ELR (cell line): ENCODE measurements at places on chromosomes 4 and X.

DNA sequence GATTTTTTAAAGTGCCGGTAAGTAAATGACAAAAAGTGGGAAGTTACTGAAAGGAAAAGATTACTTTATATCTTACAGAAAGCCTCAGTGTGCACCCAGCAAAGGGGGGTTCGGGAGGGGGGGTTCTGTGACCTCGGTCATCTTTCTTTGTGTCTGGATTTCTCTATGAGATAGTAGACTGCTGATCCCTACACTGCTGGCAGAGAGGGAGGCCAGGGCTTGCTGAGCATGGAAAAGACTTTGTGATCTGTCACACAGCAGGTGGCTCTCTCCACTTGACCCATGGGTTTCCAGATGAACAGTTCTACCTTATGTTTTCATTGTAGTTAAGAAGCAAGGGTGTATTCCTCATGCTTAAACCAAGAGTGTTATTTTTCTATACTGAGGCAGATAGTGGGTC is 475.6 kb downstream of the PCDH10 start:
- no peak for DNase-seq

GRCh38 chr4:180564448-180564847 is 1678.8 kb upstream of the TENM3 start:
- no peak for DNase-seq

- no peak for DNase-seq
Measured at GRCh38 chrX:86197815-86198214, 49.6 kb downstream of the DACH2 start.

DNA sequence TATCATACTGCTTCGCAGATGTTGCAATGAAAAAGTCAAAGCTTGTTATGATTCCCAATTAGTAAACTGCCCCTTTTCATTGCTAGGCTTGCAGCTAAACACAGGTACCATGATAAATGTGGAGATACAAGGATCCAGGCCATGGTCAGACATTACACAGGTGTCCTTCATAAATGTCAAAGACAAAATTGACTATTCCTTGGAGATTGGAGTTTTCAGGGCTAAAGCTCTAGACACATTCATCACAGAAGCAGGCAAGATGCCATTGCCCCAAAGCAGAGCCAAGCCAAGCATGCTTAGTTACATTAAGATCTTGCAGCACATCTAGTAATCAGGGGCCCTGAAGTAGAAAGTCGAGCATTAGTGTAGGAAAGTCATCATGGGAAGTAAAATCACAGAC is 111.3 kb upstream of the INTU start:
- no peak for DNase-seq

DNA sequence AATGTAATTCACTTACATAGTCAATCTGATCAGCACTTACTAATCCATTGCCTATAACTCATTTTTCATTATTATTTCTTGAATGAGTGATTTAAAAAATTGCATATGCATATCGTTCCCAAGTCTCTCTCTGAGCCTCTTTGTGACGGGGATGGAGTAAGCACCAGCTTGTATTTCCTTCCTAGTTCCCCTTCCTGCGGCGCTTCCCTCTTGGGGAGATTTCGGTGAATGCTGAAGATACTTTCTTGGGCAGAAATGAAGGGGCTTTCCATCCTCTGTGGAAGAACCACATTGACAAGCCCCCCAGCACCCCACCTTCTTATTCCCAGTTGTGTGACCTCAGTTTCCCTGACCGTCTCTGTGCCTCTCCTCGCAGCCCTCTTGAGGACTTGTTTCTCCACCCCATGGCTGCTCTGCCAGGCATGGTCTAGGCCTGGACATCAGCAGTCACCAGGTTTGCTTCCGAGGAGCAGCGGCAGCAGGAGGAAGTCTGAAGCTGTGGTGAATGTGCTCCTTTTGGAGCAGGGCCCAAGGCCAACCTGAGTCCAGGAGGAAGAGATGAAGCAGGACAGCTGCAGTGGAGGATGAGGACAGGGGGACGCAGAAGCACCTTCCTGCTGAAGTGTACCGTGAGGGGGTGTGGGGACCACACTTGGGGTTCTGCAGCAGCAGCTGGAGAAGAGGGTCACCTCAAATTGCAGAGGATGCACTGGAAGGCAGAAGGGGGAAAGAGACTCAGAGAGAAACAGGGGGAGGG is 124.9 kb downstream of the IRF2 start:
- no peak for DNase-seq

- DNase-seq, result peak; percentile 63
Measured at GRCh38 chrX:130539721-130540321, 138.0 kb downstream of the RBMX2 start.
